CD4-positive, alpha-beta T cell treated with Interleukin-17A for 4 hours (primary cell): ENCODE measurements at places on chromosomes 12 and 14.

GRCh38 chr12:130698106-130698505 lies 18.0 kb downstream of the RIMBP2 start:
- DNase-seq, result no peak

GRCh38 chr14:104221071-104221625 lies 82.8 kb downstream of the KIF26A start:
- DNase-seq, result no peak

- no peak for DNase-seq
These were observed 273.1 kb upstream of the RTL1 start for GRCh38 chr14:101176535-101177205.

DNA sequence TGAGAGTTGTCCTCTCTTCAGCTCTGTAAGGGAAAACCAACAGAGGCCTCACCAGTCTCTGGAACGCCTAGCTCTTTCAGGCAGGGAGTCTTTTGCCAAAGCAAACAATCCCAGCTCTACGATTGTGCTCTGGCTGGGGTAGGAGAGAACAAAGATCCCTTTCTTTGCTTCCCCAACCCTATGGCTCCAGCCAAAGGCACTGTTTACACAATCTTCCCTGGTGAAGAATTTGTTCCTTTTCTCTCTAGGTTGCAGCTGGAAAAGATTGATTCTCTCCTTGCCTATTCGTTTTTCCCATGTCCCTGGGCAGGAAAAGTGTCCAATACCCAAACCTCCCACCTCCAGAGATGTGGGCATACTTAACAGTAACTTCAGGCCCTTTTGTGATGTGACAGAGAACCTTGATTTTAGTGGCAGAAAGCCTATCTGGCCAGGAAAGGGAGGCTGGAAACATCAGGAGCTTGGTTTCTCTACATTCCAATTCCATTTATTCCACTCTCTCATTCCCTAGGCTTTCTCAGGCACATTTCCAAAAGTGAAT lies 16.8 kb downstream of the ATP5MC2 start:
- no peak for DNase-seq

- DNase-seq, result no peak
These were observed 17.4 kb downstream of the P2RX4 start for GRCh38 chr12:121227294-121227693.

GRCh38 chr14:64673748-64674147 lies 30.5 kb upstream of the PLEKHG3 start:
- peak; percentile 64 for DNase-seq

DNA sequence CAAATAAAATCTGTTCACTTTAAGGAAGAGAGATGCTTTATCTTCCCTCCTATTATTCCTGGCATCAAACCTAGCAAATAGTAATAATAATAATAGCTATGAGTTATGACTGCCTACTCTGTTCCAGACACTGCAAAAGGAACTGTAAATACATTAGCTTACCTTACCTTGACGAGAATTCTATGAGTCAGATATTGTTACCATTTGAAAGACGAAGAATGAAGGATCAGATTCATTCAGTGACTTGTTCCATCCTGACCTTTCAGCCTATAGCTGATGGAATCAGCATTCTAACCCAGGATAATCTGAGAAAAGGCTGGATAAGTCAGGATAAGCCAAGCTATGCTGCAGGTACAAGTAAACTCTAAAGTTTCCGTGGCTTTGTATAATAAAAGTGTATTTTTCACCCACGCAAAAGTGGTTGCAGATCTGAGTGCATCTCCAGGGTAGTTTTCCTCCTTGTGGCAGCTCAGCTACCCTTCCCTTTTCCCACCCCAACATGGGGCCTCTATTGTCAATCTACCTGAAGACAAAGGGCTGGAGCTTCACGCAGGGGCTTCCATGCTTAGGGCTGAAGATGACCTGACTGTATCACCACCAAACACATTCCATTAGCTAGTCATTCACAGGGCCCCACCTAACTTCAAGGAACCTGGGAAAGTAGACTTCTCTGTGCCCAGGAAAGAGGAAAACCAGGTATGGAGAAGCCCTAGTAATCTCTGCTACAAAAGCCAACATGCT lies 57.2 kb upstream of the CCND2 start:
- DNase-seq, result no peak

DNA sequence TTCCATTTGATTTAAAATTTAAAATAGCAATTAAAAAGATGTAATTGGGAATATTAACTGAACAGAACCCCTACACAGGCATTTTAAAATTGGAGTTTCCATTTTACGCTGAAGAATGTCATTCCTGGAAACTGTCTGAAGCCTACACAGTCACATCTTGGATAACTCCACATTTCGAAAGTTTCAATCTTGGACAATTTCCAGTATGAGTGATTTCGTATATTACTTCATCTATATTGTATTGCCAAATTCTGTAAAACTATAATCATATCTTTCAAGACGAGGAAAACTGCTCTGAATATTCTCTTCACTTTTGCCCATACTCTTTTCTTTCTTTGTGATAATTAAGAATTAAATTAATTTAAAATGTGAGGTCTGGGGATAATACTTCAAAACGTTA lies 194.2 kb upstream of the ABCD2 start:
- DNase-seq, result no peak

GRCh38 chr14:50082308-50082742 lies 34.0 kb downstream of the VCPKMT start:
- DNase-seq, result peak; percentile 61

DNA sequence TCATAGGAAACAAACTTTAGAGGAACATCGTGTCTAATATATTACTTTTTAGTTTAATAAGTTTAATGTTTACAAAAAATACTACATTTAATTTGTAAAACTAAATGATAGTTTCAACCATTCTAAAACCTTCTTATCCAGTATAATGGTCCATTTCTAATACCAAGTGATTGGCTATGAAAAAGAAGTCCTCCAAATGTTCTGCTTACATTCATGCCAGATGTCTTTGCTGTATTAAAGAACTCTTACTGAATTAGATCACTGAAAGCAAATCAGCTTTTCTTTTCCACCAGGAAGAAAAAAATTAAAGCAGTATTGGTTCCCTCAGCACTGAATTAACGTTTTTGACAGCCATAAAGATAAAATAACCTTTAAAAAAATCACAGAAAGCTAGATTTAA lies 3.7 kb downstream of the NOVA1 start:
- DNase-seq, result no peak

GRCh38 chr14:92677087-92677668 lies 71.2 kb downstream of the LGMN start:
- no peak for DNase-seq

DNA sequence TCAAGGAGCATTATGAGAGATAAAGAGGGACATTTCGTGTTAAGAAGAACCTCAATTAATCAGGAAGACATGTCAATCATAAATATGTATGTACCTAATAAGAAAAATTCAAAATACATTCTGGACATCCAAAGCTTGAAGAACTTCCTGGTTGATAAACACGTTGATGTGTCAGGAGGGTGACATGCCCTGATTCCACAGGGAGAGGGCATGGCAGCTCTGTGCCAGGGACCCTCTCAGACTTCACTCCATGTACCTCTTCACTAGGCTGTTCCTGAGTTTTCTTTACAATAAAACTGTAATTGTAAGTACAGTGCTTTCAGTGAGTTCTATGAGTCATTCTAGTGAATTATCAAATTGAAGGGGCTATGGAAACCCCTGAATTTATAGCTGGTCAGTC lies 163.5 kb downstream of the CFAP54 start:
- DNase-seq, result no peak

DNA sequence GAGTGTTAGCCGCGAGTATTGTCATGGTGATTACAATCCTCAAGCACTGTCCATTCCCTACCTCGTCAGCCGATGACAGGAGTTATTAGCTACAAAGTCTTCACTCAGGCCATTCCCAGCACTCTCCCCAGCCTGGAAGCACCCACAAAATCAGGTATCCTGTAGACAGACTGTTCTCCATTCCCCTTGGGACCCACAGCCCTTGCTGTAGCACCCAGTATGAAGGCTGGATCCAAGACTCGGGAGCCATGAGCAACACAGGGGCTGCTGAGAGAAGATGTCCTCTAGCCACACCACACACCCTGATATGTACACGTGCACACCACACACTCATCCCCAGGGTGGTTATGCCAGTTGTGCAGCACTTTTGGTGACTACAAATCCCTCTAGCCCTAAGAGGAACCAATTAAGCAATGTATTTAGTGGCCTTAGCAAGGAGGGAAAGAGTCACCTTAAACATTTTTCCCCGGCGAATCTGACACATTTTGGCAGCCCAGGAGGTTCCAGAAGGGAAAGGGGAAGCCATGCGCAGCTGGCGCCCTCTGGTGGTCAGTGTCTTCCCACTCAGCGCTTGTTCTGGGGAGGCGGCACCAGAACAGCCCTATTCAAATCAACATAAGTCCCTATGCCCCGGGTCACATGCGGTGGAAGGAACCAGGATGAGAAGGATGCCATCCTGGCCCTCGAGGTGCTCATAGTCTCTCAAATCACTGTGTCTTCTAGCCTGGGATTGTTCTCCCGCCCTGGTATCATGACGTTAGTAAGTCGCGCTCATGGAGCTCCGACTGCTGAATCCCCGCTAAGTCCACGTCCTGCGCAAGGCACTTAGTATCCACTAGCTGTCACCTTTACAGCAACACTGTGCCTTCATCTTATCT lies 96.9 kb downstream of the GCH1 start:
- DNase-seq, result peak; percentile 81

DNA sequence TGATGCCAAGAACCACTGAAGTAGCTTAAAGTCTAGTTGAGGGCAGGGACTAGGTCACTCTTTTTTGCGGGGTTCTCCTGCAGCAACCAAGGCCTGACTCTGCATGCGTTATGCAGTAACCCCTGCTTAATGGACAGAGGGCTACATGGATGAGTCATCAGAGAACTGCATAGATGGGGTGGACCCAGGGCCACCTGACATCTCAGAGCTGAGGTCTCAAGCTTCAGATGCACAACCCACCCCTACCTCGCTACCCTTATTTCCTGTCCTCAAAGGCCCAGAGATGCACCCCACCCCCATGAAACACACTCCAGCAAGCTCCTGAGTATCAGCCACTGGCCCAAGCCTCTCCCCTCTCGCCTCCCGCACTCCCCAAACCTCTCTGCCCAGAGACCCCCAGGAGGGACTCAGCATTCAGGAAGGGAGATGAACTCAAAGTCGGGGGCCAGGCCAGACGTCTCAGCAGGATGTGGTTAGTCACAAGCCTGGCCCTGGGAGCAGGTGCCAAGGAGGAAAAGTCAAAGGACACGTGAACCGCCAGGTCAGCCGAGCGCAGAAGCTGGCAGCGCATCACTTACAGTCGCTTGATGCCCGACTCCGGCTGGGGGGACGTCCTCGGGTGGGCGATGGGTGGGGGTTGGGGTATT lies 25.8 kb downstream of the SNRNP35 start:
- DNase-seq, result peak; percentile 46

GRCh38 chr12:89339526-89339925 lies 12.8 kb downstream of the DUSP6 start:
- no peak for DNase-seq

GRCh38 chr12:94831081-94831751 lies 172.3 kb downstream of the NDUFA12 start:
- DNase-seq, result peak; percentile 25

- peak; percentile 43 for DNase-seq
These were observed 1004.2 kb downstream of the TMEM121 start for GRCh38 chr14:106530423-106531107.

GRCh38 chr14:60485598-60486251 lies at the start of gene C14orf39:
Gene C14orf39, minus strand, starts transcription at chr14:60486063. Its CDS starts 985 bp downstream, at chr14:60485078.
- no peak for DNase-seq

- no peak for DNase-seq
These were observed 56.2 kb upstream of the ARHGAP5 start for GRCh38 chr14:32020882-32021281.

DNA sequence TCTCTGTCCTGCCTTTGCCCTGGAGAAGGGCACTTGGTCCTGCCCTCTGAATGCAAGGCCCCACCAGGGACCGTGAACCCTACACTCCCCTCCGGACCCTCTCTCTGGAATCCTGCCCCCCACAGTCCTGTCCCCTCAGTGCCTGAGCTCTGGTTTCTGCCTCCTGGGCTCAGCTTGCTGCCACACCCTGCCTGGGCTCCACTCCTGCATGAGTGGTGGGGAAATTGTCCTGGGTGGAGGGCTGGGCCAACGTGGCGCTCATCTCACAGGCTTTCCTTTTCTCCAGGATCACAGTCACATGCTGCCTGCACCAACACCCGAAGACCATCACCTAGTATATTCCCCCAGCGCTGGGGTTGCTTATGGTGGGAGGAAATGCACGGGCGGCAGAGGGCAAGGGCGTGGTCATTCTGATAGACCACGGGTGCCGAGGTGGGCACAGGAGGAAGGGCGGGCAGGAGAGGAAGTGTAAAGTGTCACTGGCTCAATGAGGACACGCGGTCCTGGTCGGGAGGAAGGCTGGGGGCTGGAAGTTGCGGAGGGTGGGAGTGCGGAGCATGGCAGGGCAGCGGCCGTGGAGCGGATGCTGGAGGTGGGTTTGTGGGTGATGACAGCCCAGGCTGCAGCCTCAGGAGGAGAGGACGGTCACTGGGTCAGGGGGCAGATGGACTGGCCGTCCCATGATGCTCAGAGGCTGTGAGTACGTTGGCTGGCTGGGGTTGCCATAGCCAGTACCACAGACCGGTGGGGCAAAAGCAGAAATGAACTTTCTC lies 99.5 kb downstream of the KIF26A start:
- no peak for DNase-seq

- no peak for DNase-seq
These were observed 62.7 kb downstream of the RCOR1 start for GRCh38 chr14:102655137-102655536.

DNA sequence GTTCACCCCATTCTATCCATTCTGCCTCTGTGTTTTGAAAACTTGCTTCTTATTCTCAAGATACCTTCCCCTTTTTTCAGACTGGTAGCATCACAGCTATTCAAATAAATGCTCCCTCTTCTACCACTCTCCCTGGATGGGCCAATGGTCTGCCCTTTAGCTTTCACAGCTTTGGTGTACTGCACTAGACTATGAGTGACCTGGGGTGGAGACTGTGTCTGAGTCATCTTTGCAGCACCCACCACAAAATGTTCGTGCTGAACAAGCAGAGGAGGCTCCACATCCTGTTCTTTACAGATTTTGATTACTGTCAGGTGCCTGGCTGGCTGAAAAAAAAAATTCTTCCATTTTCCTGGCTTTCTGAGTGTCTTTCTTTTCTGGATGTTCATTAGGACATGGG lies 1104.1 kb upstream of the TMEM132C start:
- DNase-seq, result peak; percentile 63

GRCh38 chr12:130458341-130458740 lies 120.7 kb downstream of the PIWIL1 start:
- DNase-seq, result no peak

DNA sequence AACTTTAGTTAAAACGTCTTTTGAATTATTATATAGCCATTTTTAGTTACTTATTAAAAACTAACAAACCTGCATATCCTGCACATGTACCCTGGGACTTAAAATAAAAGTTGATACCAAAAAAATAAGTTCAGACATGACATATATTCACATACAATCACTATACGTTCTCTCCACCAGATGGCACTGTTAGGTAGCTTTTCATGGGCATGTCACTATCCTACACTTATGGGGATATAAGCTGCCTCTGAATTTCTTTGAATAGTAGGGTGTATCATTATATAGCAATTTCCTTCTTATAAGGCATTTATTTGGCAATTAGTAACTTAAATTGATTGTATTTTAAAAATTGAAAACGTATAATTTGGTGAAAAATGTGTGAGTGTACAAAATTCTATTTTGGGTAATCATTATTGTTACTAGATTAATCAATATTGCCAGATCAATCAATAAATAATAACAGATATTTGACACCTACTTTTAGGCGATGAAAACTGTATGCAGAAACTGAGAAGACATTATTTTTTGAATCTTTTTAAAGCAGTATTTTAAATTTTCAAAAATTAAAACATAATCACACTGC lies 31.8 kb upstream of the OR10A7 start:
- DNase-seq, result peak; percentile 32
